Regular cardiac myocyte (primary cell): ENCODE measurements at places on chromosomes 12 and 14. TPM values are rescaled to one million over a fixed set of nuclear protein-coding genes. Genes with fewer than 3 reads are reported as not detected.

Gene PZP
- not detected in 2 replicates for total RNA-seq

Gene CPNE6
- not detected in 2 replicates for total RNA-seq

Gene TMPRSS12
- not detected in 2 replicates for total RNA-seq

Gene KRT6C
- total RNA-seq = not detected in 2 replicates

Gene ENDOU
- under 0.01 TPM in 1 of 2 replicates, not detected in the other for total RNA-seq

Gene TMBIM4
- total RNA-seq = 78.9 and 92.8 TPM in 2 replicates

Gene ZNF84
- 20.1 and 26.5 TPM in 2 replicates for total RNA-seq

Gene EEF1AKMT3
- total RNA-seq = 3.8 and 12.1 TPM in 2 replicates

Gene RNF212B
- not detected in 2 replicates for total RNA-seq

Gene NOVA1
- 0.77 and 2.5 TPM in 2 replicates for total RNA-seq

Gene SCN8A
- total RNA-seq = 3.5 and 7.6 TPM in 2 replicates

Gene RASSF9
- 0.77 and 0.85 TPM in 2 replicates for total RNA-seq

Gene KRT77
- total RNA-seq = not detected in 2 replicates

Gene DHRS2
- under 0.01 and 0.19 TPM in 2 replicates for total RNA-seq

Gene SLC25A21
- under 0.01 and 0.58 TPM in 2 replicates for total RNA-seq

Gene C12orf42
- not detected in 2 replicates for total RNA-seq

Gene MANSC4
- total RNA-seq = not detected in 2 replicates

Gene LRTM2
- not detected in 2 replicates for total RNA-seq

Gene BIN2
- total RNA-seq = not detected in 2 replicates

Gene TRPV4
- total RNA-seq = 1.2 and 1.7 TPM in 2 replicates

Gene C12orf54
- under 0.01 TPM in 1 of 2 replicates, not detected in the other for total RNA-seq
